Non-pigmented ciliary epithelial cell (primary cell): ENCODE measurements at places on chromosomes 6 and 20.

GRCh38 chr6:16271428-16271827, 33.0 kb downstream of the GMPR start:
- DNase-seq = no peak

DNA sequence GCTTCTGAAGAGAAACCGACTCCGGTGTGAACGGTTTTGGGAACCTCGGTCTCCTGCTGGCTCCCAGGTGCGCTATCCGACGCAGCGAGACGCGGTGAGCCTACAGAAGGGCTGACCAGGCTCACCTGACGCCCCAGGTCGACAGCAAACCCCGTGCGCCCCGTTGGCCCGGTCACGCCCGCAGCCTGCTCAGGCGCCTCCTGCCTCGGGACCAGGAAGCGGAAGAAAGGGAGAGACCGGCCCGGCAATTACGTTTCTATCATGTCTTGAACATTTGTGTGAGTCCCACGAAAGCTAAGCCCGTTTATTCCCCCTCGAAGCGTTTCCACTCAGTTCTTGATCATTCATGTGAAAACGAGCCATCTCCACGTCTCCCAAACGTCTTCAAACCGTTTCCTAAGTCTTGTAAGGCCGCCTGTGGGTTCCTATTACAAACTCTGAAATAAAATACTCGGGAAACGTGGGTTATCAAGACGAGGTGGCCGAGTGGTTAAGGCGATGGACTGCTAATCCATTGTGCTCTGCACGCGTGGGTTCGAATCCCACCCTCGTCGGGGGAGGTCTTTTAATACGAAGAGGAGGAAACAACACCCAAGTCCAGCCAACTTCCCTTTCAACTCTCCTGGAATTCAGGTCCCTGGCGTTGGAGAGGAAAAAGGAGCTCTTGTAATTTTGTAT, 150.5 kb upstream of the PRSS16 start:
- DNase-seq = peak; percentile 57

DNA sequence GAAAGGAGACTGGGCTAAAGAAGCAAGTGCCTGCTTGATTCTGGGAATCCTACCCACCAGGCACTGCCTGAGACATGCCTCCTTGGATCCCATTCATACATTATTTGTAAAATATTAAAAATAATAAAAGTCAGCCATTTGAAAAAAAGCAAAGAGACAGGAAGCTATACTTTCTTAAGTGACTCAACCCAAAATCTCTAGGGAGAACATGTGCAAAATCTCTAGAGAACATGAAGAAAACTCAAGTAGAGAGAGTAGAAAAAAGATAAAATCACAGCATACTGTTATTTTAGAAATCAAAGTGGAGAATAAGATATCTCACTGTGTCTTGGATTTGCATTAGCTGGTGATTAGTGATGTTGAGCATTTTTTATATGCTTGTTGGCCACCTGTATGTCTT, 197.2 kb upstream of the GGTLC1 start:
- no peak for DNase-seq

DNA sequence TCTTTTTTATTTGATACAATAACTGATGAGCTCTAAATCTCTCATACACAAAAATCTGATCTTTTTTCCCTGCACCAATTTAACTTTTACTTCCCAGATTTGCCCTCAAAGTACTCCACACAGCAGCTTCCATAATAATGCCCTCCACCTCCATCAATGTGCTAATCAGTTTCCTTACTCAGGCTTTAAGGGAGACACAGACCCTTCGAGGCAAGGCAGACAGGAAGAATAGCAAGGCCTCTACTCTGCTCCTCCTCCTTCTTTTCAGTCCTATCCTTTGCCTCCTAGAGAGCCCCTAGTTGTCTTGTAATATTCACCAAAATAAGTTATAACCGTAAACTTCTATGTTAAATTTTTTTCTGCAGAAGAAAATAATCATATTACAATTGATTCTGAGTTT, 444.9 kb upstream of the RNF217 start:
- DNase-seq = no peak

DNA sequence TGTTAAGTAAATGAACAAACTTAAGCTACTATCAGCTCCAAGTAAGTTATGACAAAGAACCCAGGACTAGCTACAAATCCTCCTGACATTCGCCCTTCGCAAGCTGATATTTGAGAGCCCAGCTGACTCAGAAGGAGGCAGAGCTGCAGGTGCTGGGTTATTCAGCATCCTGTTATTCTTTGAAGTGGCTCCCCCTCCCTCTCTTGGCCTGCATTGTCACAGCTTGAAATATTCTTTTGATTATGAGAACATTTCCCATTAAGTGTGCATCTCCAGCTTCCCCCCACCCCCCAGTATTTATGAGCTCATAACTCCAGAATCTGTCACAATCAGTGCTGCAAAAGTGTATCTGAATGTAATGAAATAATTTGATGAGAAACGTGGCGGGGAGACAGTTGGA, 78.8 kb upstream of the RALY start:
- peak; percentile 83 for DNase-seq

DNA sequence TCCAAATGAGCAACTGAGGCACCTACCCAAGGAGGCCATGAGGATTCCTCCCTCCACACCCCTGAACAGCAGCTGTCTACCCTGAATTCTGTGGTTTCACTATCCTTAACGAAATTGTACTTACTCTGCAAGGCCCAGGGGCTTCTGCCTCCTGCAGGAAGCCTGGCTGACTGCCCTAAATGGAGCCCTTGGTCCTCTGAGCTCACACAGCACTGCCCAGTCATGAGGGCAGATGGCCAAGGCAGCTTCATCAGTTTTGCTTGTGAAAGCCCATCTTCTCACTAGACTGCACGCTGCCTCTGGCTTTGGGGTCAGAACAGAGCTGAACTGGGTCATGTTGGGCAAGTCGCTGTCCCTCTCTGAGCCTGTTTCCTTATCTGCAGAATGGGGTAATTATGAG, 26.4 kb upstream of the SIRPA start:
- DNase-seq = no peak

DNA sequence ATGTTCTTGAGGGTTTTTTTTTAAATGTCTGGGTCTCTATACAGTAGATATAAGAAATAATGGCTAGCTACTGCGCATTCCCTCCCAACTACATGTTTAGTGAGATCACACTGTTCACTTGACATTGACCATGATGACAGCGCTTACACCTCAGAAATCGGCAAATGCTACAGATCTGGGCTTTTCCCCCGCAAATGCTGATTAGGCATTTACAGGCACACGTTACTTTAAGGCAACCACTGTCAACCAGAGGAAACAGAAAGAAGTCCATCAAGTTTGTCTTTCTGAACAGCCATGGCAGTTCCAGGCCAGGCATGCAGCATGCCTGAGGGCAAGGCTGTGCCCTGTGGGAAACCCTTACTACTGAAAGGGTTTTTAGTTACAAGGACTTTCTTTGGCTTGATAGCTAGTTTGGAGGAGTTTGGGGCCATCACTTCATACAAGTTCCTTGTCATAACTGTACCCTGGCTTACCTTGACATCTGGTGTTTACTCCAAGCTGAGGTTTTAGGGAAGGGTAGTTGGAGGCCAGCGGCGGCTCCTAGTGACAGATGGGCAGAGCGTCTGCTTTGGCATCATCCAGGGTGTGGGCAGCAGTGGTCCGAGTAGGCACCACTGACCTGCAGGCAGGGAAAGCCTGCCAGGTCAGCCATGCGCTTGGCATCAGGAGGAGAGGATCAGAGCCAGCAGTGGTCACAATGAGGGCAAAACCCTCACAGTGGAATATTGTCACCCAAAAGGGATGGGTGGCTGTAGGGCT, 43.0 kb downstream of the CFAP61 start:
- no peak for DNase-seq

GRCh38 chr6:34834789-34835518, 43.1 kb downstream of the BLTP3A start:
- peak; percentile 22 for DNase-seq

DNA sequence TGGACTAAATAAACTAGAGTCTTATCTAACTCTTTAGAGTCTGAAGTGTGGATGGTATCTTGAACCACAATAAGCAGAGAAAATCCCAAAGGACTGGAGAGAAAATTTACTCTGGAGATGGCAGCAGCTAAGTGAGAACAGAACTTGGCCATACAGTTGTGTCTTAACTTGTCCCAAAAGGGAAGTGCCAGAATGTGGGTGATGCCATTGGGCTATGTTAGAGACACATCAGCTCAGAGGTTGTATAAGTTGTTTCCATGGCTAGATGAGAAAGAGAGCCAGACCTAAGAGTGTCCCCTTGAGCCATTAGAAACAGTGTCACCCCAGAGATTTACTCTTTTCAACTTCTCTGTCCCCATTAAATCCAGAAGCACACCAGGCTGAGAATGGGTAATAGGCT, 36.2 kb downstream of the FOXO3 start:
- no peak for DNase-seq

DNA sequence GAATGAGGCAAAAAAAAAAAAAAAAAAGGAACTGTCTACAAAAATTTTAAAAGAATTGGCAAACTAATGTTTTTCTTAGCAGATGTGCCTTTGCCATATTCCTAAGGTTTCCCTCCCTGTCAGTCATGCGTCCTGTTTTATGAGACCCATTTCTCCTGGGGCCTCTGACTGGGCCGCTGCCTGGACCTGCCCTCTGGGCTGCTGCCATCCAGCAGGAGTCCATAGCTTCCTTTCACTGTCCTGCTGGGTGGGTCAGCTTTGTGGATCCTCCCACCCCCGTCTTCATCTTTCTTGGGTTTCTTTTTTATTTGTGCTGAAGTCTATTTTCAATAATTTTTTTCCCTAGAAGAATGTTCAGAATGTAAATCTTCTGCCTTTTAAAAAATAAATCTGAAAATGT, 110.8 kb upstream of the SCP2D1 start:
- no peak for DNase-seq

DNA sequence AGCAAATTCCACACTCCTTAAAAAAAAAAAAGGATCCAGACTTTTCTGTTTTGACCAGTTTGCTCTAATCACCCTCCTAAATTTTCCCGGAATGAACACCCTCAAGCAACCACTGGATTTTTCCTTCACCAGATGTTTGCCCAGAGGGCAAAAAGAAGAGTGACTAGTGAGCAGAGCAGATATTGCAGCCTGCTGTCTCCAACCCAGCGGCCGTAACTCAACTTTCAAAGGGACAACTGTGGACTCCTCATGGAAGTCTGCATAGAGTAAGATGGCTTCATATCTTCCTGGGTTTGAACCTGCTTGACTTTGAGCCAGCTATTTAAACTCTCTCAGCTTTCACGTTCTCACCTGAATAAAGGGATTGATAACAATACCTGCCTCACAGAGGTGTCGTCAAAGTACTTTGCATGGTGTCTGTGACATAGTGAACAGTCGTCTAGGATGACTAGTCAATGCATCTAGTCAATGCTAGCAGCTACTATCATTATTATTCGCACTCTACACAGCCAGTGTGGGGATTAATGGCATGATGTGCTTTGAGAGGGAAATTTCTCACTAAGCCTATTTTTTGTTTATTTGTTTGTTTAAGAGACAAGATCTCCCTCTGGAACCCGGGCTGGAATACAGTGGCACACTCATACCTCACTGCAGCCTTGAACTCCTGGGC, 92.2 kb upstream of the HIVEP1 start:
- no peak for DNase-seq

- DNase-seq = no peak
These were observed 107.9 kb upstream of the MLIP start for GRCh38 chr6:54003316-54003715.

GRCh38 chr6:72626126-72626525, 4.3 kb downstream of the KCNQ5 start:
- no peak for DNase-seq

GRCh38 chr6:54813892-54814291, 32.7 kb upstream of the FAM83B start:
- DNase-seq = no peak

DNA sequence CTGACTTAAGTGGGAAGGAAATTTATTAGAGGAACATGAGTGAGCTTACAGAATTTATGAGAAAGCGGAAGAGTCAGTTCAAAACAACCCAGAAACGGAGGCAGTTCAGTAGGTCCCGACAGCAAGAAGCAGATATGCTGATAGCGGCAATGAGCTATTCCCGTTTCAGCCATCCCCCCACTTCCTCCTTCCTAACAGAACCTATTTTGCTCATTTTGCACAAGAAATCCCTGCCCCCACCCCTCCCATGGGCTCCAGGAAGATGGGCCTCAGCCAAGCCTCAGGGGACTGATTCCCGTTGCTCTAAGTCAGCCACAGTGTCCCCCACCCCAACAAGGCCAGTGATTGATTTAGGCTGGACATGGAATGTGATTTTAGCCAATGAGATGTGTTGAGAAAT, 157.5 kb downstream of the CEBPB start:
- no peak for DNase-seq

DNA sequence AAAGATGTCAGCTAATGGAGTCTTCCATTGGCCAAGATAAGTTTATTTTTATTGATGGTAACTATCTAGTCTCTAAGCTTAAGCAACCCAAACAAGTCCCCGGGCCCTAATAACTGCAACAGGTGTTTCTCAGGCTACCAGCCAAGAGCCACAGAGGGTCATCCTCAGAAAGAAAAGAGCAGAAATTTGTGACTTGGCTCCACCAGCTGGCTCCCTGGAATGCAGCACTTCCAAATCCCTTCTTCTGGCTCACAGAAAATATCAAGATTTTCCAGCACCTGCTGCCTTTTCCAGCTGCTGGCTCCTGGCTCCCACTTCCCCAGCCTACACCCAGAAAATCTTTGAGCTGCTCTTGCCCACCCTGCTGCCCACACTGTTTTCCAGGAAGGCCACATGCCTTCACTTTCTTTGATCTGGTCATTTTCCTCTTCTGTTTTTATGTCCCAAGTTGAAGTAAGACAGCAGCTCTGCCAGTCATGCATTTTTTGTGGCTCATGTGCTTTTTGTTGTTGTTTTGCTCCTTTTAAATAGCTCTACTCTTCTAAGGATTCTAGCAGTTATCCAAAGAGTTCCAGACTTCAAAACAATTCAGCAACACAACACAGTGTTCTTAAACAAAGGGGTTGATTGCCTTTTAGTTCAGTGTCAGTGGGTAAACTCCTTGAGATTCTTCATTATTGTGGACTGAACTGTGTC, 151.0 kb upstream of the SMLR1 start:
- no peak for DNase-seq

GRCh38 chr20:35091816-35092523, 637 bp downstream of the TRPC4AP start:
- DNase-seq = no peak

DNA sequence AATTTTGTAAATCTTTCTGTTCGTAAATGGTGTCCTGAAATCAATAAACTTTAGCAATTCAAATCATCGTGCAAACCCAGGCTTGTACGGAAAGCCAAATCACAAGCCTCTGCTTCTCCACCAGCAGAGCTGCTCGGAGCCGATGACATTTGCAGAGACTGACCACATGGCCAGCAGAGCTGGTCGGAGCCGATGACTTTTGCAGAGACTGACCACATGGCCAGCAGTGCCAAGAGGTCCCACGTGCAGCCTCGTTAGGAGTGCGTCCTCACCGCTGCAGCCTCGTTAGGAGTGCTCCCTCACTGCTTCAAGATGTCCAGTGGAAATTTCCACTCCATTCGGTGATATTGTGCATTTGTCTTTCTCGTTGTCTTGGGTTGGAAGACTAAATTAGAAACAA, 28.5 kb downstream of the SMOC2 start:
- no peak for DNase-seq
